ENCODE measurements at places on chromosomes 6 and 20.

- DNase-seq, result no peak
Observed at GRCh38 chr6:15427331-15428070, 181.6 kb downstream of the JARID2 start.

DNA sequence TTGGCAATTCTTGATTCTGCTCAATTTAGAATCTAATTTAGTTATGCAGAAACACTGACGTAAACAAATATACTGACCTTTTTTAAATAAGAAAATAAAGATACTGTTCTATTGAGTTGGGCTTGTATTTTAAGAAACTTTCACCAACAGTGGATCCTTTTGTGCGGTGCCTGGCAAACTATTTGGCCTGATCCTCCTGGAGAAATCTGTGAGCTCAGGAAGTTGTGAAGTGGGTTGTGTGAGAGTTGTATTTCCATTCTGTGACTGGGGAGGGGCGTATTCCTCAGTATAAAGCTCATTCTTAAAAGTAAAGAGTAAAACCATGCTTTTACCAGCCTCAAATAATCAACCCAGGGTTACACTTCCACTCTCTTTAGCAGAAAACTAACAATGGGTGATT, 85.6 kb downstream of the SEL1L2 start:
- DNase-seq, result no peak

GRCh38 chr20:53818457-53819177, 225.0 kb upstream of the ZNF217 start:
- DNase-seq, result no peak

GRCh38 chr6:156658186-156658965, 118.8 kb upstream of the ARID1B start:
- DNase-seq, result no peak

DNA sequence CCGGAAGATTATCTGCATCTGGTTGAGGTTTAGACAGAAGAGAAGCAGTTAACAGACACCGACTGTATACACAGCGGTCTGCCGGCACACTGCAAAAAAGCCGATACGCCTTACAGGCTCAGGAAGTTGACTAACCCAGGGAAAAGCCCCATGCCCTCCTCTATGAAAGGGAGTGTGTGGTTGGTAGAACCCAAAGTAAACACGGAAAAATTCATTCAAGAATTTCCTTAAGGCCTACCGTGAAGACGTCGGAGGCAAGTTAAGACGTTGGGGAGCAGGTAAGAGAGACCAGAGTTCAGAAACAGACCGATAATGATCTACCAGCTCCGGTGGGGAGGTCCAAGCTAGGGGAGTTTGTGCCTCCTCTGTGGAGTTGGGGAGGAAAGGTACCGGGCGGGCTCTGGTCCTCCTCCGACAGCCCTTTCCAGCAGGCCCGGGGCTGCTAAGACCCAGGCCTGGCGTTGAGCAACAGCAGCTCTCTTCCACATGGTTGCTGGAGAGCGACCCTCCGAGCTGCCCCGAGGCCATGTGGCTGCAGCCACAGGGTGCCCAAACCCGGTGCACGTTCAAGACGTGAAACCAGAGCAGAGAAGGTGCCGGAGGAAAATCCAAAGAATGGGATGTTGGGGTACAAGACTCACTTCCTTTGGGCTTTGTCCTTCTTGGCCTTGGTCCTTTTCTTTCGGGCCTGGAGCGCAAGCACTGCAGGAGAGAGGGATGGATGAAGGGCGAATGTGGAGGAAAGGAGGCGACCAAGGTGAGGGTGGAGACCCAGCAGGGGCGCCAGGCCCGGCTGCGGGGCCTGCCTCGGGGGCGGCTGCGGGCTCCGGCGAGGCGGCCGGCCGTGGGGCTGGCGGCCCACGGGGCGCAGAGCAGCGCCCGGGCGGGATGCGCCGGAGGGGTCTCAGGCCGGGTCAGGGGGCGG, 809 bp downstream of the SRPK1 start:
- no peak for DNase-seq

GRCh38 chr6:106116125-106116832, 30.1 kb downstream of the PRDM1 start:
- no peak for DNase-seq

GRCh38 chr6:44662461-44663121, 275.1 kb downstream of the CDC5L start:
- DNase-seq, result no peak

DNA sequence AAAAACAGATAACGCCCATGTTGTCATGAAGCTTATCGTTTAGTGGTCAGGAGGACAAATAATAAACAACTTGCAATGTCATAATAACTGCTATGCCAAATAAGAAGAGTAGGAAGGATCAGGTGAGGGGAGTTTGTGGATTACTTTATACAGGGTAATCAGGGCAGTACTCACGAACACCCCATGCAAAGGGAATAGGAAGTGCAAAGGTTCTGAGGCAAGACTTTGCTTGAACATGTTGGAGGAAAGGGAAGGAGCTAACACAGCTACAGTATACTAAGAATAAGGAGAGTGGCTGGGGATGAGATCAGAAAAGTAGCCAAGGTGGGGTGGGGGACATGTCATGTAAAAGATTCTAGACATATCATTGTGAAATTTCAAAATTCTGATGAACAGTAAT, 292.0 kb upstream of the RUNX2 start:
- no peak for DNase-seq

DNA sequence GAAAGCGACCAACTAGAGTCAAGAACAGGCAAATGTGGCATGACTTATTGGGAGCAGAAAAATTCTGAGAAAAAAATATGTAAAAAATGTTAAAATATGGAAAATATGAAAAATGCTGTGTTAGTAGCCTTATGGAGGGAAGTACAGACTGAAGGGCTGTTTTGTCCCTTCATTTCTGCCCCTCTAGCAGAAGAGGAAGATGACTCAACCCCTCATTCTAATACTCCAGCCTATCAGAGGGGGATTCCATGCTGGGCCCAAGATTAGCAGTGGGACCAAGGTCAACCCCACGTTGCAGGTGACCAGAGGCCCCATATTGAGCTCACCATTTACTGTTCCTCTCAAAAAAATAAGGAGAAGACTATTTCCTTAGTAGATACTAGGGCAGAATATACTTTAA, 8.4 kb downstream of the MUC21 start:
- no peak for DNase-seq

DNA sequence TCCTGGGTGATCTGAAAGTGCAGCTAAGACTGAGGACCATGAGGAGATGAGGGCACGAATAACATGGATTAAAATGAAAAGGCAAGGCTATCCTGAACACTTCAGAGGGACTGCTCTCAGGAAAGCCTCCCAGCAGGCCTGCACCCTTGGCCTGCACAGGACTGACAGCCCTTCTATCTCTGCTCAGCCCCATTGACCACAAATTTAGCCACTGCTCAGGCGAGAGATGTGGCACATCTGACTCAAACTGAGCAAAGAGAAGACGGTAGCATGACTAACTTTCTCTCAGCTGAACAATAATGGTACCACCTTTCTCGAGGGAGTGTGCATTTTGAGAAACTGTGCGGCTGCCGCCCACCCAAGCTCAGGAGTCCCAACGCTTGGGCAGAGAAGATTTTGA, 257.5 kb downstream of the ADGB start:
- DNase-seq, result no peak

DNA sequence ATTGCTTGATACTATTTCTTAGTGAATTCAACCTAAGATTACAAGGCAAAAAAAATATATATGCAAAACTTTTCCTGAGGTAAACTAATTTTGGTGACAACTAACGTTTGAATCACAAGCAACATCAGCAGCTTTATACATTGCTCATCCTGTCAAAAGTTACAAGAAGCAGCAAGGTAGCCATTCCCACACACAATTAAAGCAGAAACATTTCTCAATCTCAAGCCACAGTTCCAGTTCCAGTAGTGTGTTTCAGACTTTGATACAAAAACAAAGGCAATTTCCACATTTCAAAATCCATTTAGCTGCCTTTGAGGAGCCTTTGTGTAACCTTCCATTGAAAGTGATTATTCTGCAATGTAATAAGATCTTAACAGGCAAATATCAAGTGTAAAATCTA, 191.0 kb downstream of the WDR27 start:
- no peak for DNase-seq

- DNase-seq, result no peak
Observed at GRCh38 chr6:145031001-145031400, 704.3 kb downstream of the EPM2A start.

DNA sequence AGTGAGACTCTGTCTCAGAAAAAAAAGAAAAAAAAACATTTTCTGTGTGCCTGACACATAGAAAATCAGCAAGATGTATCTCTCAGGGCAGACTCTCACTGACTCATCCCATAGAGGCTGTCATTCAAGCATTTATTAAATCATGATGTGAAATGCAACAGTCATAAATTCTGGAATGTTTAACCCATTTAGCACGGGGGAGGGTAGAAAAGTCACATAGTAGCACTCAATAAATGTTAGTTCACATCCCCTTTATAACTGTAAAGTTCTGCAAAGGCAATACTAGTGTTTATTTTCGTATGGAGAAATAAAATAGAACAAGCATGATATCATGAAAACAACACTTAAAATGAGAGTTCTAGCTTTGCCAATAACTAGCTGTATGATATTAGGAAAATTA, 15.5 kb upstream of the CARMIL1 start:
- no peak for DNase-seq

DNA sequence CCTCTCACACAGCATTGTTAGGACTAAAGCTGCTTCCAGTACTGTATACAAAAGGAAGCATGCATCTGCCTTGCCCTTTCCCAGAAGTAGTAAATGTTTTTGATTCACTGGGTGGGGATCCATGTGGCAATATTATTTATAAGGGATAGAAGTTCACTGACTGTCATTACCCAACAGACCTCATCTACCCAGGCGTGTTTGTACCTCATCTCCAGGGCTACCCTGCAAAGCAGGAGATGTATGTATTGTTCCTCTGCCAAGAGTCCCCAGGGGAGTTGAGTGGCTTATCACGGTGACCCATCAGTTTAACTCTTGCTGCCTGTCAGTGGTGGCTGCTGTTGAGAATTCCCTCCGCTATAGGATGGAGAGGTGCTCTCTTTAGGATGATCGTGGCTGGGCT, 42.5 kb downstream of the SLC24A3 start:
- no peak for DNase-seq

DNA sequence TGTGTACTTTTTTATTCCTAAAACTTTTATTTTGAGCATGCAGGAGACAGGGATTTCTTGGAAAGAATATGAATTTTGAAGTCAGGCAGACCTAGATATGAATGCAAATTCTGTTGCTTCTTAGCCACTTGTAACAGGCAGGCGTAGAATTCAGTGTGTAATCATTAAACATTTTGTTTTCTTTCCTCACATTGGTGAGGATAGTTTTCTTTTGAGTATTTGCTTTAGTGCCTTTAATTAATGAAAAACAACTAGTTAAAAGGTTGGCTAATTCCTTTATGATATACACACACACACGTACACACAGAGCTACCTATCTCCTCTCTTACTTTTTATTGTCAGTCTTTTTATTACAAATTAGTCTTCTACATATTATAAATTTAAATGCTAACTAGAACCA, 342.3 kb downstream of the CDKAL1 start:
- no peak for DNase-seq

DNA sequence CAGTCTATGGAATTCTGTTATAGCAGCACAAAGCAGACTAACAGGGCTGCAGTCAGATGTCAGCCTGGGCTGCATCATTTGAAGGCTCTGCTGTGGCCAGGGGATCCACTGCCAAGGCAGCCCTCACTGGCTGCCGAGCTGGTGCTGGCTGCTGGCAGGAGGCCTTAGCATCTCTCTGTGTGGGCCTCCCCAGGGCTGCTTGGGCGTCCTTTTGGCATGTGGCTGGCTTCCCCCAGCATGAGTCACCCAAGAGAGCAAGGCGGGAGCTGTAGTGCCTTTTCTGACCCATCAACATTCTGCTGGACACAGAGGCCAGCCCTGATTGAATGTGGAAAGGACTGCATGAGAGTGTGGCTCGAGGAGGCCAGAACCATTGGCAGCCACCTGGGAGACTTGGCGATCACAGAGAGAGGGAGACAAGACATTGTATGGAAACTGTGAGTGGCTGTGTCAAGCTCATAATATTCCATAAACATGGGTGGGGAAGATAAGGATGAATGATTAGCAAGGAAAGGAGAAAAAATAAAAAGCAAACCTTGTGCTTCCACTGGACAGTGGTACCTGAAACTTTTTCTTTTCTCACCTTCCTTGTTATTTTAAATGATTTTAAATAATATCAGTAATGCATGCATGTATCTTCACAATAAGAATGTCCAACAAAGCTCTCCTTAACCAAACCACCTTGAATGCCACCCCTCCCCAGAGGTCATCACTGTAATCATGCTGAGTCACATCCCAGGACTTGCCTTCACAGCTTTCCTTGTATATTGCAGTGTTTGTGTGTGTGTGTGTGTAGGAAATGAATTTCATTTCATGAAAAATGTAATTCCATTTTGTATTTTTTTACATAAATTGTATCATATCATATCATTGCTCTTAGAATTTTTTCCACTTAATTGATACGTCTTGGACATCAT, 55.0 kb upstream of the VSX1 start:
- no peak for DNase-seq

DNA sequence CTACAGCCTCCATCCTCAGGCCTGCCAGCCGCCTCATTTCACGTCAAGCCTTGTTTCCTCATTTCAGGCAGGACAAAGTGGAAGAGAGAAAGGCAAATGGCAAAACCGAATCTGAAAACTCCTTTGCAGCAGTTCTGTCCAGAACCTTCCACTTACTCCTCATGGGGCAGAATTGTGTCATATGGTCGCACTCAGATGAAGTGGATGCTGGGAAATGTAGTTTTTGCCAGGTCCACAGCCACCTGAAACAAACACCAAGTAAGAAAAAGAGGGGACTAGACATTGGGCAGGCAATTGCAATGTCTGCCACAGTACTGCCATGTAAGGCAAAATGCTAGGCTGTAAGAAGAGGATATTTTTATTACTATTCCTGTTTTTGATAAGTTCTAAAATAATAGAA, 44.9 kb downstream of the ISM1 start:
- no peak for DNase-seq

DNA sequence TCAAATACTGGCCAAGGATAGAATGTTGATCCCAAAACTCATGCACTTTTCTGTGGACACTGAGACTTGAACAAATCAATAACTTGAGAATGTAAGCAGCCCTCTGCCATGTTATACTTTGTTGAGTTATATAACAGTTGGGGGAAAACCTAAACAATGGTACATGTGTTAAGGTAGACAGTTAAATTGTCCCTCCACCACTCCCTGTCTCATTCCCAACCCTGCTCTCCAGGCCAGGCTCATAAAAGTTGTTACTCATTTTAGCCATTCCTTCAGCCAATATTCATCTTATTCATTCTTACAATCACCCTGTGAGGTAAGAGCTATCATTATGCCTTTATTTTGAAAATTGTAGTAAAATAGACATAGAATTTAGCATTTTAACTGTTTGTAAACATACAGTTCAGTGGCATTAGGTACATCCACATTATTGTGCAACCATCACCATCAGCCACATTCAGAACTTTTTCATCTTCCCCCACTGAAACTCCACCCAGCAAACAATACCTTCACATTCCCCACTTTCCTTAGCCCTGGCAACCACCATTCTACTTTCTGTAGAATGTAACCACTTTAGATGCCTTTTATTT, 38.2 kb upstream of the IER3 start:
- no peak for DNase-seq

- DNase-seq, result no peak
Observed at GRCh38 chr20:51416532-51417249, 125.8 kb downstream of the NFATC2 start.

GRCh38 chr6:35583893-35584688, 71.4 kb upstream of the TULP1 start:
- DNase-seq, result no peak

- no peak for DNase-seq
Observed at GRCh38 chr20:37218441-37218840, 39.1 kb upstream of the MROH8 start.

Measured in SHP77 treated with DMSO at 0.1 percent for 48 hours (cell line).